NCI-H187 (cell line): ENCODE measurements at places on chromosomes 6 and 20.

GRCh38 chr6:129475477-129476247 lies 234.3 kb downstream of the ARHGAP18 start:
- no peak for DNase-seq

DNA sequence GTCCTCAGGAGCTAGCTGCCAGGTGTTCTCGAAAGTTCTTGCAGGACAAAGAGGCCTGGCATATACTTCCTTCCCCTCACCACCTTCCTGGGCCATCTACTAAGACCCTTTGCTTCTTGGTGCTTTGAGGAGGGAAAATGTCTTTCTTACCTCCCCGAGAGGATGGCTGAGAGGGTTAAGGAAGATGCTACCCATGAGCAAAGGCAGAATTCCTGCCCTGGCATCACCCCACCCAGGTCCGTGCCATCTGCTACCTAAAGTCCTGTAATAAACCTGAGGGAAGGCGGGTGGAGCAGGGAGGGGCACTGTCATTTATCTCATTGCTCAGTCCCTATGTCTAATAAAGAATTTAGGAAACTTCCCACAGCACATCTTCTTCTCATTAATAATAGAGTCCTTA lies 16.2 kb downstream of the GFOD1 start:
- DNase-seq: no peak

DNA sequence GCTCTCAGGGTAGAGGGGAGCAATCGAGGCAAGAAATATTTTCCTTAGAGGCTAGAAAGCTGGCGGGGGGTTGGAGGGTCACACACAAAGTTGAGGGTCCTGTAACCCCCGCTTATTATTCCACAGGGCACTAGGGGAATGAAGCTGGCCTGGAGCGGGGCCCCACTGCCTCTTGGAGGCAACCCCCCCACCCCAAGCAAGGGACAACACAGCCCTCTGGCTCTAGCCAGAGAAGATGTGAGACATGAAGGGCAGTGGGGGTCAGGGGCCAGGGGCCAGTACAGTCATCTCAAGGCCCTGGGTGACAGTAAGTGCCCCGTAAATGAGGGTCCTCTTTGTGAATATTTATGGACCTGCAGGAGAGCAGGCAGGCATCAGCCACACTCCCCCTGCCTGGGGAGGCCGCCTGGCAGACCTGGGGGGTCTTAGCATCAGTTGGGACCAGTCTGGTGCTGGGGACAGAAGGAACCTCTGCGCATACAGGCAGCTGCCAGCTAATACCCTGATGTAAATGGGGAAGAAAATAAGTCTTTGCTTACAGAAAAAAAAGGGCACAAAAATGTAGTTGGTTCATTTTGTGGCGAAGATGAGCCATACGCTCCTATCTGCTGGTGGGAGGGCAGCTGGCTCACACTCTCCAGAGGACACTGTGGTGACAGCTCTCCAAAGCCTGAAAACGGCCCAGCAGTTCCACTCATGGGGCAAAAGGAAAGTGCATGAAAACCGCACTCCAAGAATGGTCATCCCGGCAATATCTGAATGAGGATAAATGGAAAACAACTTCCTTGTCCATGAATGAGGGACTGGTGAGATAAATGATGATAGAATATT lies 21.9 kb downstream of the SPATA2 start:
- no peak for DNase-seq

- DNase-seq: no peak
Observed at GRCh38 chr20:60116128-60116909, 158.1 kb downstream of the CDH26 start.

DNA sequence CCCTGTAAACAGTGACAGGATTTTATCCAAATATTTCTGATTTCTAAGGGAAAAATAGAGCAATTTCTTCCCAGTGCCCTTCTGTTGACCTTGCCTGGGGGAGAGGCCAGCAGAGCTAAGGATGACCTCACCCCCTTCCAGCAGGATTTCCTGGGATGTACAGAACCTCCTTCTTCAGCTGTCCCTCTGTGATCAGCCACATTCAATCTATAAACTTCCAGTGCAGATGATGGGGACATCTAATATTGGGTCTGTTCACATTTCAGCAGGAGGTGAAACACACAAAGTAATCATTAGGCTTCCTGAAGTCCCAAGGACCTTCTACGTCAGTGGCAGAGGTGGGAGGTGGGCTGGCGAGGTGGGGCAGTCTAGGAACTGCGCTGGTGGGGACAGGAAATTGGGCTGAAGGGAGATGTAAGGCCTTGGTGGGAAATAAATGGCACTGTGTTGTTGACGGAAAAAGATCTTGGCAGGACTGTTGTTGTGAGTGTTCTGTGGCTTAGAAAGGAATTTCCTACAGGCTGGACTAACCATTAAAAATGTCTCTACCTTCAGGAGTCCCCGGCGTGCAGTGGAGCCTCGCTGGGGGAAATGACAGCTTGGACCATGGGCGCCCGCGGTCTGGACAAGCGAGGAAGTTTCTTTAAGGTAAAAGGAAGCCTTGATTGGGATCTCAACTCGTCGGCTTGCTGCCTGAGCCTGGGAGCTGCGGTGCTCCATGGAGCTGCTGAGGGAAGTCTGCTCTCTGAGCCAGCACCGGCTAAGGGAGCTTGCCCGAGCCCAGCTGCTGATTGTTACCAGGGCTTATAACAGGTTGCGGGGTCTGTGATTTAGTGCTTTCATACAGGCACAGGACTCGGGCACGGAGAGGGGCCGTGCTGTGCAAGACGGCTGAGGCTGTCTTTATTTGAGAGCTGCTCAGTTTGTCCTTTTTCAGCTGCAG lies 127.9 kb upstream of the NAA20 start:
- no peak for DNase-seq

DNA sequence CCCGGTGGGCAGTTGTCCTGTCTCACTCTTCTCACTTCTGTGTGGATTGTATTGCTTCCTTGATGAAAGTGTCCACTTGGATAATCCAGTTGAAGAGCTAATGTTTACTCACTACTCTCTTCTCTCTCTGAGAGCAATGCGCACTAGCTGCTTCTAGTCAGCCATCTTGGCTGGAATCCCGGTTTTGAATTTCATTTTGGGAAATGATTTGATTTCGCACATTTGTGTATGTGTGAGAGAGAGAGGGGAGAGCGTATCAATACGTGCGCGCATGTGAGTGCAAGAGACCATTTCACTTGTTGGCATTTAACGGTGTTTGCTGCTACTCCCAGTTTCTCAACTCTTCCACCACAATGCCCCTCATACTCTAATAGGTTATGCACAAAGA lies 67.8 kb downstream of the KLHL32 start:
- no peak for DNase-seq

DNA sequence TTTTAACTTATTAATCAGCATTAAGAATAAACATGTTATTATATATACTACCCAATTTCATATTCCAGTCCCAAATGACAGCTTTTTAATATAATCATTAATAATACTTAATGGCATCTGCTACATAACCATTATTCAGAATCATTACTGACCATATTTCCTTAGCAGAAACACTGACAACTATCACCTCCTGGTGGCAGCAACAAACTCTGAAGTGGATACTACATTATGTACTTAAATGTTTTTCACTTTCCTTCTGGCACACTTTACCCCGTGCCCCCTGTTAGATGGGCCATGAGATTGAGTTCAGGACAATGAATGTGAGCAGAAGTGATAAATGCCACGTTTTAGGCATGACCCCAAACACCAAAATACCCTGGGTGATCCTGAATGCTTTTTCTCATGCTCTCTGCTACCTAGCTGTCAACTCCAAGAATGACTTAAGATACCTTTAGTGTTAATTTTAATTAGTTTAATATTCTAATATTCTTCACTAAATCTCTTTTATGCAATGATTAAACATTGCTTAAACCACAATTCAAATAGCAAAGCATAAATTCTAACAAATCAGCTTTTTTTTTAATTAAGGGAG lies 77.1 kb downstream of the LMBRD1 start:
- no peak for DNase-seq

DNA sequence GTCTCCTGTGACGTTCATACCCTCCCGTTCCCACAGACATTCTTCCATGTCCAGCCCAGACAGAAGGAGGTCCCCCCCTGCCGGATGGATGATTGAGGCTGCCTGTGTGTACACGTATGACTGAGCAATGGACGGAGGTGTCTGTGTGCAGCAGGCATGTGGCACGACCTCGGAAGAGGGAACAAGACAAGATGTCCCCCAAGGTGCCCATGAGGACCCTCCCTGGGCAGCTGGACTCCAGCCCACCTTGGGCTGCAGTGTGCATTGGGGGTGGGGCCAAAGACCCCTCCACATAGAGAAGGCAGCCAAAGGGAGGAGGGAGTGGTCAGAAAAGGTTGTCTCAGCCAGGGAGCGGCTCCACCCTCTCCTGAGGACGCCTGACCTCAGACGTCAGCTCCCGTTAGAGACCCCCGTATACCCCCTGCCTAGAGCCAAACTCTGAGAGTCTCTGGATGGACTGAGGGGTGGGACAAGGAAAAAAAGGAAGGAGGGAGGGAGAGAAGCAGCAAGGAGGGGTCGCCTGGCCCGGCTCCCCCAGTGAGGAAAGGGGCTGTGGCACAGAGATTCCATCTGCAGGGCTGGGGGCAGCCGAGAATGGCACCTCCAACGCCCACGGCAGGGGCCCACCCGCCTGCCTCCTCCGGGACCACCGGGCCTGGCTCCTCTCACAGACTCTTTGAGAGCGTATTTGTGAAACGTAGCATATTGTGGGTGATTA lies 92.9 kb upstream of the BHLHE23 start:
- DNase-seq: no peak

DNA sequence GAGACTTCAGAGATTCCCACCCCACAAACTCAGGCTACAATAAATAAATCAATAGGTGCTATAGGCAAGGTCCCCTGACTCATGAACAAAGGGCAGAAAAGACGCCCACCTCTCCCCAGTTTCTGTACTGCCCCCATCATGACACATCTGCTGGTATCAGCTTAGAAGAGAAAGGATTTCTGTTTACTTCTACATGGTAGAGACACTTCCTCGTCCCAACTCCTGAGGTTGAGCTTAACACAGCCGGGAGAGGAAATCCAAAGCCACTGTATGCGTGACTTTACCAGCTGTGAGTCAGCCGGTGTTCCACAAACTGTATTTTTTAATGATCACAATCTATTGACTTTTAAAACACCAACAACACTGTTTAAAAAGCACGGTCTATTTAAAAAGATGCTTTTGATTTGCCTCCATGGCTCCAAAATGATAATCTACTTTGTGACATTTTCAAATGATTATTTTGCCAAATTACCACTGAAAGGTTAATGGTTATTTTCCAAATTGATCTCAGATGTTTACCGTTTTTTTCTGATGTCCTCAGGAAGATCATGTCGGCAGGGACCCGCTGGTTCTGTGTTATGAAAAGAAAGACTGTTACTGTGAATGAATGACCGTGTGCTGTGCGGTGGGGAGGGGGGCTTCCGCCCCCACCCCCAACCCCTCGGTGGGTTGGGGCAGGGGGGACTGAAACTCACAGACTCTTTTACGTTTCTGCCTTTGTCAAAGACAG lies 72.5 kb downstream of the ATP9A start:
- DNase-seq: no peak

DNA sequence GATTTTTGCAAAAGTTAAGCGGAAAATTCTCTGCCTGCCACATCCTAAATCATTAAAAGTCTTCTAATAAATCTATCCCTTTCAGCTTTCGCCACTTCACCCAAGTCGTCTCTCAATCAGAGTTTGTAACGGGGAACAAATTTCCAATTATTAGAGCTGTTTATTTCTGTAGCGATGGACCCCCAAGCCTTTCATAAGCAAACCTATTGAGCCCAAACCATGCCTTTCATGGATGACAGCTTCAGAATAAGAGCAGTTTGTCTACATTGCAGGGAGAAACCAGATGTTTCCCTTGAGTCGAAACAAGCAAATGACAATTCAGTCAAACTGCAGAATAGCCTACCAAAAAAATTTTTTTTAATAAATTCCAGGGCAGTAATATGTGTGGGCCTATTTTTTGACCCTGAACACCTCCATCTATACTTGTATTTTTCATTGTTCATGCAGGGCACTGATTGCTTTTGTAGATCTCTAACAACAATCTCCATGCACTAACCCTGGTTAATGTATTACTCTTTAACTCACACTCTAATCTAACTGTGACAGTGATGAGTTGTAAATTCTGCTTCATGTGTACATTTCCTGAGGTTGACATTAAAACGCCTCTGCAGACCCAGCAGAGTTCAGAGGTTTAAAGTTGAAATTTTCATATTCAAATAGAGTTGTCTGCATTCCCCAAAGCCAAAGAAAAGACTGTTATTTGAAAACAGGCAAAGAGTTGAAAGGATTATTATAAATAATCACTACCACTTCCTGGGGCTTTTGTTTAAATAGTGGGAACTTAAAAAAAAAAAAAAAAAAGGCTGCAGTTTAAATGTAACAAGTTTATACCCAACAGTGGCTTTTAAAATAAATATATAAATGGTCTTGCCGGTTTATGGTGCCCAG lies 64.5 kb downstream of the ATP9A start:
- no peak for DNase-seq

DNA sequence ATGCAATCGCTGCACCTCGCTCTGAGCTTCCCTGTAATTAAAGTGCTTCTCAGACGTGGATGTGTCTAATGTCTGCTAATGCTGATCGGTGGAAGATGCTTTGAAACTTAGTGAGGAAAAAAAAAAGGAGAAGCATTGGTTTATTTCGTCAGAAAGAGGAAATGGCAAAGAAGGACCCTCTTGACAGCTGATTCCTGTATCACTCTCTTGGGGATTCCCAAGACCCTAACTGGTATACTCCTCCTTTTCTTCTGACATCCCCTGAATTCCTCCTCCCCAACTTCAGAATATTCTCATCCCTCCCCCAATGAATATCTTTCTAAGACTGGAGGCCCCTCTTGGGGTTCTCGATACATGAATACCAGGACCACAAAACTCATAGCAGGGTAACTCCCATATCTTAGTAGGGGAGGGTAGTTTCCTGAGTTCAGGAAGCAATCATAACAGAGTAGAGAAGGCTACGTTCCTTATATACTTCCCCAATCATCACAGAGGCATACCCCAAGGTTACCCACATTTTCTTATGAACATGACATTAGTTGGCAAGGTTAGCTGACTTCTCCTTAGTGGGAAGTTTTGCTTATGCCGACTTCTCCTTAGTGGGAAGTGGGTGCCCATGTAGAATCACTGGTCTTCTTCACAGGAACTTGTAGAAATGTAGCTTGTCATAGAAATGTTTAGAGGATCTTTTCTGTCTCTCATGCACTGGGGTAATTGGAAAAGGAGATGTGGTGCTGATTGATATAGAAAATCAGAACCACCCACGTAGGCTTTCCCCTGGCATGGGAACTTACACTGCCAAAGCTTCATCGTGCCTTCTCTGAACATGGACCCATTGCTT lies 63.8 kb upstream of the ATXN1 start:
- no peak for DNase-seq

GRCh38 chr6:34334796-34335416 lies 57.6 kb downstream of the NUDT3 start:
- DNase-seq: no peak

GRCh38 chr6:96611342-96611991 lies 48.5 kb downstream of the FHL5 start:
- no peak for DNase-seq

DNA sequence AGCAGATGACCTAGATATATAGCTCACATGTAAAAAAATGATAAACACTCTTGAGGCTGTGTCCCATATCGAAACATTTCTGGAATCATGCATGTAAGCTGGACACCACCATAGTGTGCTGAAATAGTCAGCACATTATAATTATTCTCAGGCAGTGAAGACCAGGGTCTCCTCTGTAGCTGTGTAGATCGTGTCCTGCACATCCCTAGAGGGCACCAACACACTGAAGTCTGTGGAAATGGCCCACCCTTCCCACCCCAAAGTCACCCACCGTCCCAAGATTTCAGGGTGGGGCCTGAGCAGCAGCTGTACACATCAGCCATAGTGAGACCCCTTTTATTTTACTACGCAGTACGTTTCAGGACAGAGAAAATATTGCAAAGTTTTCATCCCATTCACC lies 21.0 kb upstream of the TMEM30A start:
- no peak for DNase-seq
